ENCODE measurements at places on chromosomes 5 and 9.

DNA sequence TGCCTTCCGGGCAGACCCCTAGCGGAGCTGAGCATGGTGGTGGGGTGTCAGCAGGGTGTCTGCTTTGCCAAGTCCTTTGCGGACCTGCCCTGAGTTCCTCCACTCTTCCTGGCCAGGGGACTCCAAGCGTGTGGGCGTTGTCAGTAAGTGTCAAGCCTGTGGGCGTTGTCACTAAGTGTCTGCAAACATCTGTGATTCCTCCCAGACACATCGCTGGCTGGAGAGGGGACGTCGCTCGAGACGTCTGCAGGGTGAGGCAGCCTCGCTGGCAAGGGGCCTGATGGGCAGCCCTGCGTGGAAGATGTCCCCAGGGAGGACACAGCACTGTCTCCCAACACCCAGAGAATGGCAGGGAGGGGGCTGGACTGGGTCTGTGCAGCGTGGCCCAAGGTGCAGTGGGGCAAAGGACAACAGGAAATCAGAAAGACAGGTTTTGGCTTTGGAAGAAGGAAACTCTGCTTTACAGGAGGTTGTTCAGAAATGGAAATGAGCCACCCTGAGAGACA, 28.8 kb downstream of the ADAMTSL2 start:
- no peak for DNase-seq

GRCh38 chr5:74766418-74766848, 484 bp downstream of the GFM2 start:
- no peak for DNase-seq

GRCh38 chr5:148632255-148633066, 21.9 kb downstream of the HTR4 start:
- DNase-seq = no peak

DNA sequence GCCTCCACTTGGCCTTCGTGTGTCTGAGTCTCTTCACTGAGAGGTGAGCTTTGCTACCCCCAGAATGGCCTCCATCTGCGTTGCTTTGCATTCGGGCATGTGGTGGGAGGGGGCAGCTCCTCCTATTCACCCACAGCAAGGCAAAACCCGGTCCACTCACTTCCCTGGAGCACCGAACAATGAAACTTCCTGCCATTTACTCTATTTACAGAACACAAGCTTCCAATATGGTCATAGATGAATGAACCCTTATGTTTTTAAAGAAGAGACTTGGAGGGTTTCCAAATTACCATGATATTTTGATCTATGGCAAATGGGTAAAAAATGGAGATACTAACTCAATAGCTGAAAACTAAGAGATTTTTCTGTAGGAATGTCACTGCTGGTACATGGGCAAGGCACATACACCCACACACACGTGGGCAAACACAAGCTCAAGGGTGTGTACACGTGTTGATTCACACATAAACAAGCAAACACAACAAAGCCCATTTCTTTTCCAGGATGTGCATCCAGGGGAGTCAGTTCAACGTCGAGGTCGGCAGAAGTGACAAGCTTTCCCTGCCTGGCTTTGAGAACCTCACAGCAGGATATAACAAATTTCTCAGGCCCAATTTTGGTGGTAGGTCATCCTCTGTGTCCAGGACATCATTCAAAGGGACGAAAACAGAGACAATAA, 5.2 kb downstream of the GABRP start:
- DNase-seq = no peak

DNA sequence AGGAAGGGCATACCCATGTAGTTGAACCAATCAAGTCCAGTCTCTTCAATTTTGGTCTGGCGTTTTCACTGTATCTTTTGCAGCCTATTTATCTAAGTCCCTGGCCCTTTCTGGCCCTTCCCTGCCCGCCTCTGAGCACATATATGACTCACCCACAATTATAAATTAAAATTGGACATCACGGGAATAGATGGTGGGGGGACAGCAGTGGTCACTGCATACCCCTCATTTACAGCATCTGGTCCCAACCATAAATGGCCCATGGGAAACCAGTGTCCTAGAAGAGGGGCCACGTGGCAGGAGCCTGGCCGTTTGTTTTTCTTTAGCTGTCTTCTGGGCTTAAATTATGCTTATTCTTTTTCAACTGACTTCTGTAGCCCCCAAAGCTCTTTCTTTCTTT, 69.2 kb downstream of the PDZD2 start:
- no peak for DNase-seq

DNA sequence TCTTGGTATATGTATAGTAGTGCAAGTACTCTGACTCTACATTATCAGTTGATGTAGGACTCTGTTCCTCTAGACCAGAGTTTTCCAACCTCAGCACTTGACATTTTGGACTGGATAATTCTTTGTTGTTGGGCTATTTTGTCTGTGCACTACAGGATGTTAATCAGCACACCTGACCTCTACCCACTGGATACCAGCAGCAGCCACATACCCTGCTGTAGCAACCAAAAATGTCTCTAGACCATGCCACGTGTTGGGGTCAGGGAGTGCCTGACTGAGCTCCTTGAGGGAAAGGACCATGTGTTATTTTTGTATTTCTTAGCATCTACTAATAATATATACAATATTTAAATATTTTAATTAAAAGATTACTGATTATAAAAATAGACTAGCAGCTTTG, 42.7 kb downstream of the TNPO1 start:
- no peak for DNase-seq

- no peak for DNase-seq
These were observed 55.9 kb upstream of the SLCO6A1 start for GRCh38 chr5:102554728-102555127.
